ENCODE measurements at places on chromosomes 16 and 17.

DNA sequence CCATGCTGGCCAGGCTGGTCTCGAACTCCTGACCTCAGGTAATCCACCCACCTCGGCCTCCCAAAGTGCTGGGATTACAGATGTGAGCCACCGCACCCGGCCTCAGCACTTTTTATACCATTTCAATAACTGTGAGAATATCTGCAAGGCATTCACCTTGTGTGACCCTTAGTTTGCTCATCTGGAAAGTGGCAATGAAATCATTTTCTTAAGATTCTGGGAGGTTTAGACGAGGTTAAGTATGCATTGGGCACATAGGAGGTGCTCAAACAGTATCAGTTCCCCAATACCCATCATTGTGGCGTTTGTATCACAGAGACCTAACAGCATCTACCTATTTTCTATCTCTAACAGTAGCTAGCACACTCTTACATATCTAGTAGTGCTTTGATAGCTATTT is 481.9 kb upstream of the ERCC4 start:
- no peak for DNase-seq

DNA sequence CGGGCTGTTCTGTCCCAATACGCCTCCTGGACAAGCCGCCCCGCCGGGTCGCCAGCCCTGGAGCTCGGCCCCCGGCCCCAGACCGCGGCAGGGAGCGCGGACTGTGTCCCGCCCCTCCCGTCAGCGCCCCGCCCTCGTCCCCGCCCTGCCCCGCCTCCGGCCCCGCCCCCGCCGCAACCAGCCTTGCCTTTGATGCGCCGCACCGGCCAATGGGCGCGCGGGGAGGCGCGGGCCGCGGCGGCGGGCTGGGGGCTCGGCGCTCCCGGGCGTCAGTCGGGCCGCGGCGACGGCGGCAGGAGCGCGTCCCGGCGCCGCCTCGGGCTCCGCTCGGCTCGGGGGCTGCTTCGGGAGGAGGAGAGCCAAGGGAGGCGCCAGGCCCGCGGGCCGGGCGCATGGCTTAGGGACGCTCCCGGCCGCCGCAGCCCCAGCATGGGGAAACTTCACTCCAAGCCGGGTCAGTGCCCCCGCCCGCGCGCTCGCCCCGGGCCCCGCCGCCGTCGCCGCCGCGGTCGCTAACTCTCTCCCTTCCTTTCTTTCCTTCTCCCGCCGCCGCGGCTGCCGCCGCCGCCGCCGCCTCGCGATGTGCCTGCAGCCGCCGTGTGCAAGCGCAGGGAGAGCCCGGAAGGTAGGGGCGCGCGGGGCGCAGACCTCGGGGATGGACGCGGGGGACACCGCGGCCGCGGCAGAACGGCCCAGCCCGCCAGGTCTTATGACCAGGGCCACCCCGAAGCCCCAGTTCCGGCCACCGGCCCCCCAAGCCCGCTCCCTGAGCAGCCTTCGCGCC is at the start of gene NKD1:
TSS of gene NKD1 (plus strand) at position 272 of the 784 bp plus-strand sequence. CDS start at position 430, 158 bp downstream.
- DNase-seq = peak; percentile 17

DNA sequence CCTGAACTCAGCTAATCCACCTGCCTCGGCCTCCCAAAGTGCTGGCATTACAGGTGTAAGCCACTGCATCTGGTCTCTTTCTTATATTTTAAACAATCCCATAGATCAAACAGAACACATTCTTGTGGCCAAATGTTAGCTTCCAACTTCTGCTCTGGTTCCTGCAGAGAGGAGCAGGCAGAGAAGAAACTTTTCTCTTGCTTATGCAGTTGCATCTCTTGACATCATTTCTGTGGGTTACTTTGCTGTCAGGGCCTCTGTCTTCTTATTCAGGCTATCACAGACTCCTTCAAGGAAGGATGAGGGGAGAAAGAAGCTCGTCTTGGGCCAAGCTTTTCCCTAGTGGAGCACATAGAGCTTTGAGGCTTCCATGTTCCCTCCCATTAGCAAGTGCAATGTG is 7.8 kb downstream of the HSD17B2 start:
- DNase-seq = no peak

- DNase-seq = no peak
Measured at GRCh38 chr16:1525871-1526607, 7.4 kb upstream of the TMEM204 start.

DNA sequence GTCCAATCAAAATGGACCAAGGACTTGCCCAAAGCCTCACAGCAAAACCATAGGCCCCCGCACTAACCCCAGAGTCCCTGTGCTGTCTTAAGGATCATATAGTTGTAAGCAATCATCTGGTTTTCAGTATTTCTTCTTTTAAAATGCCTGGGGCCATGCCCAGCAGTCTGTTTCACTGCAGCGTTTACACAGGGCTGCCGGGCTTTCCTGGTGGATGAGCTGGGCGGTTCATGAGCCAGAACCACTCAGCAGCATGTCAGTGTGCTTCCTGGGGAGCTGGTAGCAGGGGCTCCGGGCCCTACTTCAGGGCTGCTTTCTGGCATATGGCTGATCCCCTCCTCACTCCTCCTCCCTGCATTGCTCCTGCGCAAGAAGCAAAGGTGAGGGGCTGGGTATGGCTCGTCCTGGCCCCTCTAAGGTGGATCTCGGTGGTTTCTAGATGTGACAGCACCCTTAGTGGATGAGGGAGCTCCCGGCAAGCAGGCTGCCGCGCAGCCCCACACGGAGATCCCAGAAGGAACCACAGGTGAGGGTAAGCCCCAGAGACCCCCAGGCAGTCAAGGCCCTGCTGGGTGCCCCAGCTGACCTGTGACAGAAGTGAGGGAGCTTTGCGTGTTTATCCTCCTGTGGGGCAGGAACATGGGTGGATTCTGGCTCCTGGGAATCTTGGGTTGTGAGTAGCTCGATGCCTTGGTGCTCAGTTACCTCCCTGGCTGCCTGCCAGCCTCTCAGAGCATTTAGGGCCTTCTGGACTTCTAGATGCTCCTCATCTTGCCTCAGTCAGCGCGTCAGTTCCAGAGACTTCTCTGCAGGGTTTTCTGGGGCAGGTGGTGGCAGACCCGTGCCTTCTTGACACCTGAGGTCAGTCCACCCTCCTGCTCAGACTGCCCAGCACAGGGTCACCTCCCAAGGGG is 24.8 kb upstream of the STH start:
- no peak for DNase-seq
